ENCODE measurements at places on chromosomes 7 and 10. TPM values are rescaled to one million over a fixed set of nuclear protein-coding genes. Genes with fewer than 3 reads are reported as not detected.
A peak's percentile ranks its signal among the peaks of the same experiment; 100 is the strongest.

Gene ADIRF
- 0.66 TPM for total RNA-seq

Gene CYP2C9
- 0.55 TPM for total RNA-seq

Gene GBX1
- total RNA-seq: not detected

Gene LSM8
- total RNA-seq: 57.9 TPM

Gene LRIT1
- not detected for total RNA-seq

Gene TUBAL3
- total RNA-seq: not detected

Gene ARHGEF35
- 1.6 TPM for total RNA-seq

Gene LRRN3
- 64.9 TPM for total RNA-seq

Gene ACHE
- 0.13 TPM for total RNA-seq

DNA sequence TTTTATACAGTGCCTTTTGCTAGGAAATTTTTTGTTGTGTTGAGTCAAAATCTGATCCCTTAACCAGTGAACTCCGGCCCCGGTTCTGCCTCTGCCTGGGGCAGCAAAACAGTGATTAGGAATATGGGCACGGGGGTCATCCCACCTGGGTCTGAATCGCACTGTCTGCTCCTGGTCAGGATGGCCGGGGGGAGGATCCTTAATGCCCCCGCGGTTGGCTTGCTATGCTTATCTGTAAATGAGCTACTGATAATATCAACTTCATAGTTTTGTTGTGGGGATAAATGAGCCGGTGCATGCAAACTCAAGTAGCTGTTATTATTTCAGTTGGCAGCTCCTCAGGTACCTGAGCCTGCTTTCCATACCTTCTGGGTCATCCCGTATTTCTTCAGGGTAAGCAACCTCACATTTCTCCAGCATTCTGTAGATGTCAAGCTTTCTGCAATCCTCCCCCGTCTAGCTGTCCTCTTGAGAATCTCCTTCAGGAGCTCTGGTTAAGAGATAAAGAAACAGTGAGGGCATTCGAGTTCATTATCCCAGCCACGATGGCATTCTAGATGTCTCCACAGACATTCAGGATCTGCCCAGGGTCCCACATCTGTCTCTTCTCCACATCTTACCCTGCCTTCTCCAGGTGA, 592.2 kb downstream of the SDK1 start:
- no peak for DNase-seq

GRCh38 chr7:107528461-107528860, 35.3 kb downstream of the COG5 start:
- no peak for DNase-seq

DNA sequence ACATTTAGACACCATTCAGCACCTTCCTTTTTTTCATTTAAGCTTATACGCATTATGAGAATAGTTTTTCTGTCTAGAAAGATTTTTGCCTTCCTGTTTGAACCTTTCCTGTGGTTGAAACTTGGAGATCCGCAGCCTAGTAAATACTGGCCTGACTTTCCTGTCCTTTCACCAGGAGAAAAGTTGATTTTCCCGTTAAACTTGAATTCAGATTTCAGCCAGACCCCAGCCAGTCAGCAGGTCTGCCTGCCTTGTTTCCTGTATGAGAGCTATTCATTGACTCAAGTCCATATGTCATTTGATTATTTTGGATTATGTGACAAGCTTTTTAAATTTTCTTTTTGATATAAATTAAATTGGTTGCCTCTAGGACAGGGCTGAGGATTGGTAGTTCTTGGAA, 71.5 kb downstream of the EVX1 start:
- no peak for DNase-seq

DNA sequence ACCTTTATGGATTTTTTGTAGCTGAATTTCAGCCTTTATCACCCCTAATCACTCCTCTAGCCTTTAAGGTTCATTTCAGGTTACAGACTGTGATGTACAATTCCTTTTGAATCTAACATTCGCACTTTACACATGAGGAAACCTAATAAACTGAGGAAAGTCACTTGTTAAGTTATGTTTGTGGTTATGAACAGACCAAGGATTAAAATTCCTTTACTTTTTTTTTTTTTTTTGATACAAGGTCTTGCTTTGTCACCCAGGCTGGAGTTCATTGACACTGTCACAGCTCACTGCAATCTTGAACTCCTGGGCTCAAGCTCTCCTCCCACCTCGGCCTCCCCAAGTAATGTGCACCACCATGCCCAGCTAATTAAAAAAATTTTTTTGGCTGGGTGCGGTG, 3.6 kb downstream of the MCU start:
- DNase-seq: no peak

DNA sequence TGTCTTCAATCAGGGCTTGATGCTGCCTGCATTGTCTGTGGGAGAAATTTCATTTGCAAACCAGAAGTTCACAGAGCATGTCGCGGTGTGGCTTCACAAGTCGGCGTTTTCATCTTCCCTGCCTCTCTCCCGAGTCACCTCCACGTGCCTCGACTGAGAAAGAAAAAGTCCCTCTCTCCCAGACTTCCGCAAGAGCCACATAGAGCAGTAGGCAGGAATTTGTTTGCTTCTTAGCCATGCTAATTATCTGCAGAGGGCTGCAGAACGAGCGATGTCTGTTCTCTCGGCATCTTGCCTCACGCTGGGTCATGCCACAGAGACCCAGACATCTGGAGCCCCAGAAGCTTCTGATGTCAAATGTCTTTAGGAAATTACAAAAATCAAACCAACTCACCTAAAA, 272.2 kb downstream of the TCF7L2 start:
- no peak for DNase-seq

DNA sequence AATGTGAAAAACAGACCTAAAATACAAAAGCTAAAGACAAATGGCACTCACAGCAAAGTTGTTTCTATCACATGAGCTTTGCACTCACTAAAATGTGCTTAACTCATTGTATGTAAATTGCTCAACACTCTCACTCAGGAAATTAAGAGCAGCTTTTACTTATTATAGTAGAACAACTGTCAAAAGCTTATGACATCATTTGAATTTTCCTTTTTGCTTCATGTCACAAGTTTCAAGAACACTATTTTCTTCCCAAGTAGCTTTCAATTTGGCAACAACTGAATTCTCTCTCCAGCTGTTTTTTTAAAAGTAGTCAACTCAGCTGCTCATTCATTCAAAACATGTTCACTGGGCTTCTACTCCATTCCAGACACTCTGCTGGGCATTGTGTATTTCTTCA, 46.9 kb downstream of the ATE1 start:
- DNase-seq: no peak

DNA sequence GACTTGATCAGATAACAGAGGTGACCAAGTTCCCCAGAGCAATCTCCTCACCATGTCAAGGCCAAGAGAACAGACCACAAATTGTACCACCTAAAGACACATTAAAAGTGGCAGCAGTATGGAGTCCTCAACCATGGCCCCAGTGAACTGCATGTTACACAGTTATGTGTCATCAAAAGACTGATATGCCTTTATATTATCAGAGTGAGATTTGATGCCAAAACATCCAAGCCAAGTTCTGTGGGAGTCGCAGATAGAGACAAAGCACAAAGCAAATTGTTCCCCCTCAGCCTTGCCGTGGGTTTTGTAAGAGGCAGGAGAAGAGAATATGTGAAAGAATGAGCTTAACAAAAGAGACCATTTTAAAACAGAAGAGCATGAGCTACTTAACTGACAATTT, 39.2 kb upstream of the TES start:
- no peak for DNase-seq

GRCh38 chr10:27100813-27101347, 586 bp upstream of the ANKRD26 start:
- peak; percentile 35 for DNase-seq

- DNase-seq: no peak
Measured at GRCh38 chr7:81638198-81638597, 131.6 kb downstream of the HGF start.

- DNase-seq: no peak
Measured at GRCh38 chr10:80081801-80082750, 3.6 kb downstream of the TMEM254 start.

DNA sequence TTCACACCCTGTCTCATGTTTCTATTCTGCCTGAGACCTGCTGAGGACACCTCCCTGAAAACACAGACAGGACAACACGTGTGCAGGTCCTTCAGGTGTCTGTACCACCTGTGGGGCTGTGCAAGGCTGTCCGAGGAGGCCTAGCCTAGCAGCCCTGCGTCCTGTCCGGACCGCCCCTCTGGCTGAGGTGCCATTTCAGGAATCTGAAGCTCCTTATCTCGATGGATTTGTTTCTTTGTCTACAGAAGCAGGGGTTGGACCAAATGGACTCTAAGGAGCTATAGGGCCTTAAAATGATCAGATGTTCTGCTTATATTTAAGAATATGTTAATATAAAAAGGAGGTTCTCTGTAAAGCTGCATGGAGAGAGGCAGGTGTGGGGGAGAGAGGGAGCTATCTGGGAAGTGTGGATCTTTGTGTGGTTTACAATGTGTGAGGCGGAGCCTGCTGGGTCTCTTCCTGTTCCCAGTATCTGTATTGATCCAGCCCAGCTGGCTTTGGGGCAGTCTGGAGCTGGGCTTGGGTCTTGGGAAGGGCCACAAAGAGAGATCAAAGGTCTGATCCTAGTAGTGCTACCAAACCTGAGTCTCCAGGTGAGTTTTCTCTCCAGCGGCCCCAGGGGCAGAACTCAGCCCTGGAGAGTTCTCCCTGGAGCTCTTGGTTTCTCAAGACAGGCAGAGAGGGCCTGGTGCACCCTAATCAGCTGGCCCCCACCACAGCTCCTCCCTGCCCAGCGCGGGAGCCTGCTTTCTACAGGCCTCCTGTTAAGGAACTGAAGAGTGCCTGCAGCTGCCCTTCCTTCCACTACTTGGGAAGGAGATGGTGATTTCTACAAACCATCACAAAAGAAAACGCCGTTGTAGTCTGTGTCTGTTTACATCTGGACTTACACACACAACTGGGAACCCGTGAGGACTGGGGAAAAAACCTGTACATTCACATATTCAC, 3.4 kb upstream of the MNX1 start:
- DNase-seq: no peak

DNA sequence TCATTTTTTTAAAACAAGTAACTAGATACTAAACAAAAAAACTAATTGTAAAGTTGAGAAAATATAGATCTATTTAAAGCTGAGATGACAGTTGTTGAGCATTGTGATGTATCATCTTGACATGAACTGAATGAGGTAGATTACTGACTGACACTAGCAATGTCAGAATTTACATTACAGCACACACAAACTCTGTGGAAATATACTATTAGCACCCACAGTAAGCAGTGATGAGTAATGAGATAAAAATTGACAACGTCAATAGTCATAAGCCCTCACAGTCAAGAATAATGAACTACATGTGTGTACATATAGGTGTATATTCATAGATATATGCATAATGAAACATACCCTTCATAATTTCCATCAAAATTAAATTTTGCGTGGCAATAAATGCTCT, 368.4 kb downstream of the TFEC start:
- no peak for DNase-seq

GRCh38 chr7:117273814-117274225, 49.0 kb downstream of the WNT2 start:
- DNase-seq: no peak

DNA sequence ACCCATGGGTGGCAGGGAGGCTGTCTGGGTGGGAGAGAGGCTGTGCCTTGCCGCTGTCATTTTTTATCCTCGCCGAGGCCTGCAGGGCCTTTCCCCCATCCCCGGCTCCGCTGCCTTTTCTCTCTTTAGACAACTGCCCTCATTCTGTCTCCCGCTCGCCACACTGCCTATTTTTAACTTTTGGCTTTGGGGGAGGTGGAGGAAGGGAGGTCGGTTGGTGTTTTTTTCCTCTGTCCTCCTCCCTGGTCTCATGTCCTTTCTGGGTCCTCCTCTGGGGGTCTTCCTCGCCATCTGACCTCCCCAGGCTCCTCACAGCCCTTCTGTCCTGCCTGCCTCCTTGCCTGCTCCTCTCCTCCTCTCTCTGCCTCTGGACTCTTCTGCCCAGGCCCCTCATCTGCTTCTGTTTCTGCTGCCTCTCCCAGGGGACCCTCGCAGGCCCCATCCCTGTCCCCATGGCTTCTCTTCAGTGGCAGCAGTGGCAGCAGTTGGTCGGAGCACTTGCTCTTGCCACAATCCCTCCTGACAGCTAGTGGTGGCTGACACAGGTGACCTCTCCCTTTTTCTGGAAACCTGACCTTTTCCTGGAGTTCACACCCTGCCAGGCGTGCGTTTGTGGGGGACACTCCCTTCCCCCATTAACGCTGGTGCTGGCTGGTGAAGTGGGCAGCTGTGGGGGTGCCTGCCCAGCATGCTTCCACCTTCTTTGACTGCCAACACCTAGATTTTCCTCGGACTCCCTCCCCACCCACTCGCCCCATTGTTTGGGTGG, 19.5 kb upstream of the PCBD1 start:
- no peak for DNase-seq

DNA sequence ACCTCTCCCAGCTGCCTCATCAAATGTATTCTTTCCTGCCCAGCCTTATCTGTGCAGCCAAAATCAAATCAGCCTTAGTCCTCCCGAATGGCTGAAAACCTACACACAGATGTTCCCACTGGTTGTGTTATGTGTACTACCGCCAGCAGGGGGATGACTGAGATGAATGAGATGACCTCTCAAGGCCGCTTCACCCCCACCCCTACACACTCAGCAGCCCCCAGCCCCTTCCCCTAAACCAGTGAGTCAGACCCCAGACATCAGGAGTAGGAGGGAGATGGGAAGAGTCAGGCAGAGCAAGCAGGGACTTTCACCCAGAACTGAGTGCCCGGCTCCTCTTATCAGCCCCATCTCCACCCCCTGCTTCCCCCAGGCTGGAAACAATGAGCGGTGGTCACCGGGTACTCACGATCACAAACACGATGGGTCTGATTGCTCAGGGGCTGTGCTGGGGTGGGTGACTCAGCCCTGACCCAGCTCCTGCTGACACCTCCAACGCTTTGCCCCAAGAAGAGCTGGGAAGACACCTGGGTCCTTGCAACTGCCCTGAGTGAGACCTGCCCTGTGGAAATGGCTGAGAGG, 6.5 kb upstream of the C10orf105 start:
- DNase-seq: peak; percentile 37

DNA sequence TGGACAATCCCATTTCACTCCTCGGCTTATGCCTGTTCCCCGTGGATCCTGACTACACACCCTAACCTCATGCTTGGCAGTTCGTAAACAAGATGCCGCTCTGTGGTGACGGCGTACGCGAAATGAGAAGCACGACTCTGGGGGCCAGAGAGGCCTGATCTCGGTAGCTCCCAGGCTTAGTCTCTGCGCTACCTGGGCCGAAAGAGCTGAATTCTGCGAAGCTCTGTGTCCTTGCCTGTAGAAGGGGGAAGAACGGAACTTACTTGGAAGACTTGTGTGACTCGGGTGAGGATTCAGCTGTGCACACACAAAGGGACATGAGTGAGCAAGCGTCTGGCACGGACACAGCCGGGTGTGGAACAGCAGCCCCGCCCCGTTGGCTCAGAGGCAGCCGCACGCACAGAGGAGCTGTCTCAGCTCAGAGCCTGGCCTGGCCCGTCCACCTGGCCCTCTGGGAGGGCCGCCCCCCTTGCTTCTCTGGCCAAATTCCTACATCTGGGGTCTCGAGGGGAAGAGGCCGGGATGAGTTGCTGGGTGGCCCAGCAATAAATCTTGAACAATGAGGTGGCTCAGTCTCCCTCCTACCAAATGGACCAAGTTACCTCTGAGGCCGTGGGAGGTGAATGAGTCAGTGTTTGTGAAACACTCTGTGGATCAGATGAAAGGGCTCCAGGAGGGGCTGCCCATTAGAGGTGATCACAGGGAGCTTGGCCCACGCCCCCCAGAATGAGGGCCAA, 83.8 kb downstream of the PDGFA start:
- no peak for DNase-seq

Data from T-cell (primary cell).